ENCODE measurements at places on chromosomes 1 and 21.

GRCh38 chr1:9166289-9167235, 37.7 kb upstream of the GPR157 start:
- DNase-seq, result no peak

DNA sequence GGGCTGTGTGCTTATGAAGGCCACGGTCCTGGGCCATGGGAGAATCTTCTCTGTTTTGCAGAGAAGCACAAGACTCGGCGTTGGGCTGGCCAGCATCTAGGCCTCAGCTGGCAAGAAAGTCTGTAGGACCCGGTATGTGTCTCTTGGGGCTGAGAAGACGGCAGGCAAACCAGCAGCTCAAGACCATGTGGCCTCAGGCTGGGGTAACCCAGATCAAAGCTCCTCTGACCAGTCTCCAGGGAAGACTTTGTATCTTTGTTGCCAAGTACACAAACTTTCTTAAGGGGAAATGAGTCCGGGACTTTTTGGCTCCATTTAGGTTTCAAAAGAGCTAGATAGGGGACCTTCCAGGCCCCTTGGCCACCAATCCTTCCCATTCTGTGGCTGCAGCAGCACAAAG, 60.1 kb downstream of the PTP4A2 start:
- DNase-seq, result no peak

GRCh38 chr1:159889821-159890252, 10.1 kb downstream of the CFAP45 start:
- DNase-seq, result no peak

GRCh38 chr1:94679332-94680038, 137.9 kb upstream of the F3 start:
- no peak for DNase-seq

DNA sequence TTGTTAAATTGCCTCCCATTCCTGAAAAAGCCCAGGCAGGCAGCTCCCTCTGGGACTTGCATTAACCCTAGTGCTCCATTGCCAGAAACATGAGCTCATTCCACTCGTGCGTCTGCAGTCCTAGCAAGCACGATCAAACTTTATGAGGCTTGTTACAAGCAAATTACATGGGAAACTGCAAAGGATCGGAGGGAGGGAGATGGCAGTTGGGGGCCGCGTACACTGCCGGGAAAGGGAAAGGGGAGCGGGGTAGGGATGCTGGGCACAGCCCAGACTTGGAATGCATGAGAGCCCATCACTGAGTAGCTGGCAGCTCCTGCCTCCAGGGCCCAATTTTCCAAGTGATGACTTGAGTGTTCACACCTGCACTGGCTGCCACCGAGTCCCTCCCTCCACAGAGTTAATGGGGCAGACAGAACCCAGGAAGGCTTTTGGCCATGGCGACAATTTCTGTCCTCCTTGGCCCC, 169.9 kb downstream of the BRINP2 start:
- DNase-seq, result no peak

Data from activated effector memory CD4-positive, alpha-beta T cell treated with anti-CD3 and anti-CD28 coated beads, Interleukin-2, amount 50 U/mL, for 16 hours (primary cell).